ENCODE measurements at places on chromosomes 2 and 18.

GRCh38 chr18:49980896-49981295, 167.6 kb upstream of the ACAA2 start:
- DNase-seq = no peak

DNA sequence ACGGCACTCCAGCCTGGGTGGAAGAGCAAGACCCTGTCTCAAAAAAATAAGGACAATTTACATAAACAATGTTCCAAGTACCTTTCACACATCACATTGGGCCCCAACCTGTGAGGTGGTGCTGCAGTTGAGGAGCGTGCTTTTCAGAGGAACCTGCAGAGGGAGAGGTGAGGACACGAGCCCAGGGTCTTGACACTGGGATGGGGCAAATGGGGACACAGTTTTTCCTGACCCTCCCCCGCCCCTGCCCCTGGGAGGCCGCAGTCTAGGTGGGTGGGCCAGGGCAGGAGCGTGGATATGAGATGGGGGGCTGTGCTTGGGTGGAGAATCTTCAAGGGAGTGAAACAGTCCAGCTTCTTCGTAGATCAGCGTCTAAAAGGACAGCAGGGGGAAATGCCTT, 112.9 kb downstream of the SEPTIN10 start:
- no peak for DNase-seq

GRCh38 chr2:181063696-181064095, 83.3 kb downstream of the UBE2E3 start:
- no peak for DNase-seq

DNA sequence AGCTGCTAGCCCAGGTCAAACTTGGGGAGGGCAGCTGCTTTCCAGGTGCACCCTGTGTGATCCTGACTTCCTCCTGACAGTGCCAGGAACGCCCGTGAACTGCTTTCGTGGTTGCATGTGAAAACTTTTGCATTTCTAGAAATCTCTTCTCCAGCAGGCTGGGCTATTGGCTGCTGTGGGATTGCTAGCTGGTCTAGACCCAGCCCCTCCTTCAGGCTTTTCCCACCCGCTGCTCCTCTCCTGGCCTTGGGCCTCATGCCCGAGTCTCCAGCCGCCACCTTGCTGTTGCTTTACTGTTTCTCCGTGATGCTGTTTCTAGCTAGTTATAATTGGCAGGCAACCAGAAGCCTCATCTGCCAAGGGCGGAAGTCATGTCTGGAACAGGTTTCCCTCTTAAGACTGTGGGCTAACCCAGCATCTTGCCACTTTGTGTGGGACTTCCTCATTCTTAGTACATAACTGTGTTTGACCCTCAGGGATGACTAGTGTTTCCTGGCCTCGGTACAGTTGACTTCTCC, 27.0 kb upstream of the MGAT4A start:
- peak; percentile 72 for DNase-seq
